ENCODE measurements at places on chromosomes 12 and 14. TPM values are rescaled to one million over a fixed set of nuclear protein-coding genes. Genes with fewer than 3 reads are reported as not detected.

- no peak for DNase-seq
Observed at GRCh38 chr12:12024911-12025682, 45.6 kb upstream of the BCL2L14 start.

The ZNF891 gene
- total RNA-seq = 1.2 TPM

GRCh38 chr12:94545935-94546771 lies 86.5 kb upstream of the CEP83 start:
- no peak for DNase-seq

DNA sequence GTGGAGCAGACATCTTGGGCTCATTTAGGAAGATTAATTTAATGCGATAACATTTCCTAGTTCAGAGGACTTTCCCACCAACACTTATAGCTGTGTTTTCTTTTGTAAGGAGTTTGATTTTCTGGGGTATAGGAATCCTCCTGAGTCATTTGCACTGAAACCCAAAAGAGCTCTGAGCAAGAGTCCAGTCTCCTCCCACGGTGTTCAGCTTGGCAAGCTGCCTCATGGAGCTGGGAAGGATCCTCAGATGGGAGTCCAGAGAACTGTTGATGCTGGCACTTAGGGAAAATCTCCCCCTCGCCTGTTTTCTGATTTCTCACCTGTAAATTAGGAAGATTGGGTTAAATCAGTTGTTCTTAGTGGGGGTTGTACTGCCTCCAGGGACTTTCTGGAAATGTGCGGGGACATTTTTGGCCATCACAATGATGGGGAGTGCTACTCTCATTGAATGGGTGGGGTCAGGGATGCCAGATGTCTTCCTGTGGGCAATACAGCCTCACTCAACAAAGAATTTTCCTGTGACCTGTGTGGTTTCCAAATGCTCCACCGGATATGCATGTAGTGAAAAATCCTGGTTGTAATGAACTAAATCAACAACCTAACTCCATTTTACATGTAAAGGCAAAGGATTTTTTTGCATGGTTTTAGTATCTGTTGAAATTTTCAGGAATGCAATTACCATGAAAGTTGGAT lies 150.6 kb downstream of the ADCK1 start:
- no peak for DNase-seq

The VDR gene
- total RNA-seq = 0.35 TPM

The GPR65 gene
- 0.62 TPM for total RNA-seq

DNA sequence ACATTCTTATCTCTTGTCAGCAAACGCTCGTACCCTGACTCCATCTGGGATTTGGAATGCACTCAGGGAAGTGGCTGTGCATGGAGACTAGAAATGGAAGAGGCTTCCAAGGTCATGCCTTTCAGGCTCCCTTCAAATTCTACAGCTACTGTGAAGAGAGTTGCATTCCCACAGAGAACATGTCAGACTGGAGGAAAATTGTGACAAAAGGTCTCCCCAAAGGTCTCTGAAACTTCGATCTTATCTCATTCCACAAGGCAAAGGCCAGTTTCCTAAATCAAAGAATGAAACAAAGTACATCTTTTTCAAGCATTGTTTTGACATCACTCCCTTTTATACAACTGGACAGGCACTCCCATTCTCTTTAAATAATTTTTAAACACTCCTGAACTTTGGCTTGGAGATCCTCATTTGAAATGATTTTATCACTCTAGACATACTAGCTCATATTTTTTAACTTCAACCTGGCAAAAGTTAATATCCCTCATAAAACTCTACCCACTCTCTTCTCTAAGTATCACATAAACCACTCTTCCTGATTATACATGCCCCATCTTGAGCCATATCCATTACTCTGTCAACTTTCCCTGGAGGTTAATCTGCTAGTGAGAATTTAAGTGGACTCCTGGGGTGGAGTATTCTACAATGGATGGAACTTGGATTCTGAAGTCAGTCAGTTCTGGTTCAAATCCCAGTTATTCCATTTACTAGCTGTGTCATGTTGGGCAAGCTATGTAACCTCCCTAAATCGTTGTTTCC lies 218.1 kb upstream of the HMGA2 start:
- DNase-seq = no peak

DNA sequence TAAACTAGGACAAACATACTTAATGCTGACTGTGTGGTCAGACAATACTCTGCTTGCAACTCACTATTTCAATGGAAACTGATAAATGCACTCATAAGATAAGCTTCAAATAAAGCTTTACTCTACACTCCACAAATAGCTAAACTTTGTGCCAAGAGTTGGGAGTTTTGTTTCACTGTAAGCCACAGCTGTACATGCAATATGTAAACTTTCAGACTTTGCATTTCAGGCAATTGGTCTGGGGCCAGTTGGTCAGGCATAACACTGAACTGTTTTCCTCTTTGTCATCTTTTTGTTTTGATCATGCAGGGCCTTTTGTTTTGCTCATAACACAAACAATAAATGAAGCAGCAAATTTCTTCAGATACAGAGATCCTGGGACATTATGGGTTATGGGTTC lies 426.2 kb downstream of the IPO8 start:
- DNase-seq = no peak

DNA sequence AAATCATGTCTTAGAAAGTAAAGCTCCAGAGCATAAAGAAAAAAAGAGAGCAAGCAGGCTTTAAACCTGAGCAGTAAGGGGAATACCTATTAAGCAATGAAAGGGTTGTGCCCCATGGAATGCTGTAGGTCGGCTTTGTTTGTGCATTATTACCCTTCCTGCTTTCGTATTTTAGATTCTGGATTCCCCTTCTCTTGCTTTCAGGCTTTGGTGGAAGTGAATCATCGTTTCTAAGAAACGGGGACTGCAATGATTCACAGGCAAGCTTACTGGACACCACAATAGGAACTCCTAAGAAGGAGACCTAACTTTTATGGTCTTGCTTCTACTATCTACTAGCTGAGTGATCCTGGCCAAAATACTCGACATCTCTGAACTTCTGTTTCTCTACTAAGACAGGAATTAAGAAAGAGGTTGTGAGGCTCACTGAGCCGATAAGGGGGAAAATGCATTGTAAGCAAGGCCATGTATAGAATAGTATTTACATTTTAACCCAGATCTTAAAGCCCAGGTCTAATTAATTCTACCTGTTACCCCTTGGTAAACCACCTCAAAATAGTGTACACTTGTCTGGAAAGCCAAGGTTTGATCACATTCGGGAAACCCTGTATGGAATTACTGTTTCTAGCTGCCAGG lies 1.2 kb upstream of the BMAL2 start:
- DNase-seq = no peak

DNA sequence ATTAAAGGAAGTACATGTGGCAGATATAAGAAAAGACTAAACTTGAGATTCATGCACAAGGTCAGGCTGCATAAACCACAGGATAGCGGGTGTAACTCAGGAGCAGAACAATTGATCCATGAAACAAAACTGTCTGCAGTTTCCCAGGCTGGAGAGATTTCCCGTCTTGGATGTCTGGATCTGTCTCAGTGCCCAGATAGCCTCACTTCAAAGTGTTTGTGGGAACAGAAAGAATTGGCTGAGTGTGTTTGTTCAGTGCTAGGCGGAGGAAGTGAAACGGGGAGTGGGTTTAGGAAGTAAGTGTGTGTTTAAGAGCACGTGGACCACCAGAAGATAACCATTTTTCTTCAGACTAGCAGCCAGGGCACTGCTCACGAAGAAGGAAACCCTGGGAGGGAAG lies 1.4 kb upstream of the RNASE10 start:
- DNase-seq = no peak

DNA sequence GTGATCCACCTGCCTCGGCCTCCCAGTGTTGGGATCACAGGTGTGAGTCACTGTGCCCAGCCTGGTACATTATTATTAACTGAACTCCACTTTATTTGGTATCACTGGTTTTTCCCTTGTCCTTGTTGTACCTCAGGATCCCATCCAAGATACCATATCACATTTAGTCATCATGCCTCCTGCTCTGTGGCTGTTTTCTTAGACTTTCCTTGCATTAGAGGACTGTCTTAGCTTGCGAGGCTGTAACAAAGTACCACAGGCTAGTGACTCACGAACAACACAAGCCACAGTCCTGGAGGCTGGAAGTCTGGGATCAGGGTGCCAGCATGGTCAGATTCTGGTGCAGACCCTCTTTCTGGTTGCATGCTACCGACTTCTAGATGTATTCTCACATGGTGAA lies 12.2 kb downstream of the KLC1 start:
- no peak for DNase-seq

Measured in Right ventricle myocardium inferior (tissue), 1 donor.